ENCODE measurements at places on chromosomes 6 and 20. TPM values are rescaled to one million over a fixed set of nuclear protein-coding genes. Genes with fewer than 3 reads are reported as not detected.

GRCh38 chr6:138772596-138773176, 883 bp upstream of the CCDC28A start:
- peaks cover 8% of the 10 kb centered on the region for H3K4me1 ChIP-seq
- H3K4me3 ChIP-seq = peak overlapping the region; percentile 18
- H3K27me3 ChIP-seq = no peaks in the 10 kb centered on the region
- H3K36me3 ChIP-seq = no peaks in the 10 kb centered on the region
- DNase-seq = peak; percentile 26
- peak overlapping the region; percentile 45 for H3K27ac ChIP-seq

Gene PACRG
- 26.6 TPM for total RNA-seq

DNA sequence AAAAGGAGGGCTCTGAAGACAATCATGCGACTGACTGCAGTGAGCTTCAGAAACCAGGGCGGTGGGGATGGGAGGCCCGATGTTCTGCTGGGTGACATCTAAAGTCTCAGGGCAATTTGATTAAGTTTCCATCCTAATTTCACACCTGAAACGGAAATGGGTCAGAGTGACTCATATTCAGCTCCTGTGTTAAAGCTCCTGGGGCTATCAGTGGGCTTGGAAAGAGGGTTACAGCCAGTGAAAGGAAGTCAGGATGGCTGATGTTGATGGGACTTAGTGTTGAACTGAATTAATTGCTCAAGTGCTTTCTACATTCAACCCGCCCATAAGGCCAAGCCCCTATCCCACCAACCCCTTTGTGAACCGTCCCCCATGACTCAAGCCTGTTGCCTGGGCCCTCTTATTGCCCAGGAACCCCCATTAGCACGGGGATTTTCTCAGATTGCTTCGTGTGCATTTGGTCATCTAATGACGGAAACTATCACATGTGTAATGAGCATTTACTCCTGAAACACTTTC, 47.1 kb upstream of the TBC1D7 start:
- H3K27ac ChIP-seq = no peak overlapping the region
- peaks cover under 1% of the 10 kb centered on the region for H3K4me1 ChIP-seq
- no peaks in the 10 kb centered on the region for H3K27me3 ChIP-seq

DNA sequence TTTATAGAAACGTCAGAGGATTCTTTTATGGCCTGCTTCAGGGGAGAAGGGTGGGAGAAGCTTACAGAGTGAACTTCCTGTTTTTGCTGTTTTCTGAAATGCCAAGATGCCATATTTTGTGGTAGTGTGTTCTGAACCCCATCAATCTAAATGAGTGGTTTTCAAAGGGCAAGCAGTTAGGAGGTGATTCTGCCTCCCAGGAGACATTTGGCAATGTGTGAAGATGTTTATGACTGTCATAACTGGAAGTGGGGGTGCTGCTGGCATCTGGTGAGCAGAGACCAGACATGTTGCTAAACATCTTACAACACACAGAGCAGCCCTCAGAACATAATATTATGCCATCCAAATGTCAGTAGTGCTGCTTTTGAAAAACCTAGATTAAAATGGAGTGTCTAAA, 6.0 kb upstream of the PRL start:
- H3K4me1 ChIP-seq = peaks cover 3% of the 10 kb centered on the region
- H3K27me3 ChIP-seq = no peaks in the 10 kb centered on the region
- no peak overlapping the region for H3K4me3 ChIP-seq
- H3K36me3 ChIP-seq = no peaks in the 10 kb centered on the region
- DNase-seq = no peak

GRCh38 chr6:79246891-79247290, 12.4 kb upstream of the HMGN3 start:
- DNase-seq = no peak
- H3K36me3 ChIP-seq = no peaks in the 10 kb centered on the region
- H3K27me3 ChIP-seq = no peaks in the 10 kb centered on the region
- H3K27ac ChIP-seq = no peak overlapping the region
- H3K4me3 ChIP-seq = no peak overlapping the region

Gene UBD
- total RNA-seq = 2.1 TPM

Measured in lung (tissue), 17 donors.